ENCODE measurements at places on chromosomes 6 and 20.
A peak's percentile ranks its signal among the peaks of the same experiment; 100 is the strongest.

- no peak for DNase-seq
Measured at GRCh38 chr6:5122504-5123112, 37.5 kb downstream of the PPP1R3G start.

DNA sequence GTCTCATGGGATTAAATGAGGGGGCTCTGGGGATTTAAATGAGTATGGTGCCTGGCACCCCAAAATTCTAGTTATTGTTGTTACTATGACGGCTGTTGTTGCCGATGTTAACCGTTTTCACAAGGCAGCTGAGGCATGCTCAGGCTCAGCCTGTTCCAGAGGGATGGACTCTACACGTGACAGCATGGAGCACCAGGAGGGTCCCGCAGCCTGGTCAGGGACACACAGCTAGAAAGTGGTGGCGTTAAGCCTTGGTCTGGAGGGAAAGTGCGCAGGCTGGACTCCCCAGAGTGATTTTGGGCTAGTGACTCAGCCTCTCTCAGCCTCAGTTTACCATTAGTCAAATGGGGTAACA lies 7.0 kb downstream of the FAM110A start:
- DNase-seq: no peak

- DNase-seq: no peak
Measured at GRCh38 chr6:143406673-143407072, 43.8 kb downstream of the ADAT2 start.

DNA sequence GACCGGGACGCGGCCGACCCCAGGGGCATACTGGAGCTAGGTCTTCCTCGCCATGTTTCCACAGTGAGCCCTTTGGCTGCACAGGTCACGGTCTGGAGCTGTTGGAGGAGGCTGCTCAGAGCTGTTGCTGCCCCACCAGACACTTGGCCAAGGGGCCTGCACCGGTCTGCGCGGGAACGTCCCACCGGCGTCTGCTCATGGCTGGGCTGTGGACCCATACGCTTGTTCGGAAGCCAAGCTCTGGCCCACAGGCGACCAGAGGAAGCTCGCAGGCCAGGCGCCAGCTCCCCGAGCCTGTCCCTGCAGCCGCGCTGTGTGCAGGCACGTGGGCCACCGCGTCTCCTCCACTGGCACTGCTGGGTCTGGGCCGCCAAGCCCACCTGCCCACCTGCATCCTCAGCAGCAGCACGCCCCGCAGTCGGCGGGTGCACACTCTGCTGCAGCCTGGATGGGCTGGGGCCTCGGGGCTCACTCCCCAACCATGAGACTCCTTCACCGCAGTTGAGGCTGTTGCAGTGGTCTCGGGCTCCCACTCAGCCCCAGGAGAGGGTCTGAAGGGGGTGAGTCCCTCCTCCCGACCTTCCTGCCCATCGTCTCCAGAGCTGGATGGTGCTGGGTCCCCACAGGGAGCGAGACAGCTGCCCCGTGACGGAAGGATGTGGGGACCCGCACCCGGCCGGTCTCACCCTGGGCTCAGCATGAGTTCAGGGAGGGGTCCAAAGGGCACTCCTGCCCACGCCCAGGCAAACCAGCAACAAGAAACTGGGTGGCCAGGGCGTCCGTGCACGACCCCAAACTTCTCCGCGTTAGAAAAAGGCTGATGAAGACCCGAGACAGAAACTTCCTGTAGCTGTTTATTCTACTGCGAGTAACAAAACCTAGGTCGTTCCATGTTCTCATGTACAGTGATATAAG lies 15.5 kb upstream of the TCFL5 start:
- no peak for DNase-seq

- DNase-seq: no peak
Measured at GRCh38 chr20:1122388-1123315, 4.2 kb downstream of the PSMF1 start.

GRCh38 chr6:14984519-14984853 lies 261.4 kb upstream of the JARID2 start:
- peak; percentile 44 for DNase-seq

DNA sequence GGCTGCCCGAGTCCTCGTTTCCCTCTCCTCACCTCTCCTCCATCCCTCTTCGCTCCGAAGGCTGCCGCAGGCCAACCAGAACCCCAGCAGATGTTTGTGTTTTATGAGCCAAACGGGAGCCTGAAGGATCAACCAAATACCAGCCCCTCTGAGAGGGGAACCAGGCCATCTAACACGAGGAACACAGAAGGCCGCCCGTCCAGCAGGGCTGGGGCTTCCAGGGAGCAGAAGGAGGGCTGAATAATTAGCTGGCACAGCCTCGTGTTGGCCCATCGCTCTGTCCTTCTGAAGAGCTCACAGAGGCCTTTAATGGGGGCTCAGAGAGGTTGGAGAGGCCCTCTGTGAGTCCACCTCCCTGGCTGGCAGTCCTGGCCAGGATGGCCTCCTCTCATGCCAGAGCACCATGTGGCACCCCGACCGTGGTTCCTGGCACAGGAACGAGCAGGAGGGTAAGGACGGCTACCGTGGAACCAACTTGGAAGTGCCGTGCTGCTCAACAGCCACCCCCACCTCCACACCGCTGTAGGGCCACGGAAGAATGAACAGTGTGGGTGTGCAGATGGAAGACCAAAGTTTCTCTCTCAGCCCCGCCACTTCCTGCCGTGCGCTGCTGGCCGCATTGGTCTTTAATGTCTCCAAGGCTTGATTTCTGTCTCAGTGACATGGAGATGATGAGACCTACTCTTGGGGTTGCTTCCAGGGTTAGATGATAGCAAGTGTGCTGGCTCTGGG lies 155.2 kb downstream of the SCML4 start:
- DNase-seq: no peak

DNA sequence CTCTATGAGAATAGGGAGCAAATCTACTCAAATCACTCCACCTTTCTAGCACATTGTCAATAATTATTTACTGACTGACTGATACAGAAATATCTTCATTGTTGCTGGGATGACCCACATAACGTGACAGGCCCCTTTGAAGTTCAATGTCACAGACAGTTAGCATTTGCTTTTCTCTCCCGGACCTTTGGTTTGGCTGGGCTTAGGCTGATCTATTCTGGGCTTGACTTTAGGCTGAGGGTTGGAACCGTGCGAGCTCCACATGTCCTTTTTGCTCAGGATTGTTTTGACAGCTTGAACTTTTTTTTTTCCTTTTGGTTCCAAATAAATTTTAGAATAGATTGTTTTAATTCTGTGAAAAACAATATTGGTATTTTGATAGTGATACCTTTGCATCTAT lies 12.0 kb downstream of the ULBP3 start:
- DNase-seq: no peak

GRCh38 chr6:169141671-169142537 lies 111.7 kb downstream of the THBS2 start:
- DNase-seq: no peak

- DNase-seq: no peak
Measured at GRCh38 chr6:23633996-23634395, 492.0 kb upstream of the NRSN1 start.

DNA sequence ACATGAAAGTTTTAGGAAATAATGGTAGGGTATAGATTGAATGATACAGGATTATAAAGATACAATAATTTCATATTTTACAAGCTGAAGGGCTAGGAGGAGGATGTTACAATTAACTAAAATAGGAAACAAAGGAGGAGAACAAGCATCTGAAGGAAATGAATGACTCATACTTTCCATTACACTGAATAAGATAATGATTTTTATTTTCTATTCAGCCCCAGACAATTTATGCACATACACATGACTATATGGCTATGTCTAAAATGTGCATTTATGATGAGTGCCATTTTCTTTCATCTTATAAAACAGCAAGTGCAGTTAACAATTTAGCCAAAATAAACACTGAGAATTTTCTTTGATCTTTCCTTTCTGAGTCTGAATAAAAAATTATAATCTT lies 994.6 kb upstream of the ADGRB3 start:
- DNase-seq: no peak

DNA sequence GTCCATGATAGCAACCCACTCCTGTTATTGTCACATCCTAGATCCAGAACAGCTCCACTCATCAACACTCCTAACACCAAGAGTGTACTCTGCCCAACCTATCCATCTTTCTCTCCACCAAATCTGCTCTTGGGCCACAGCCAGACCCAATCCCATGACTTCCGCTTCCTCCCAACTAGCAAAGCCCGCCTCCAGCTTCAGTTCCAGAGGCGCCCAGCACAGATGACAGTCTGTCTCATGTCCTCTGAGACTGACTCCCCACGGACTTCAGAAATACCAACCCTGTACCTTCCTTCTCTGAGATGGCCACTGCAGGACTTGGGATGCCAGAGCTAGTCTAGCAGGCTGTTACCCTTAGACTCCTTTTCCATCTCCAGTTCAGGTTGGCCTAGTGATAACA lies 48.6 kb downstream of the DTNBP1 start:
- no peak for DNase-seq

- no peak for DNase-seq
Measured at GRCh38 chr6:34555007-34555322, 1.2 kb downstream of the SPDEF start.

DNA sequence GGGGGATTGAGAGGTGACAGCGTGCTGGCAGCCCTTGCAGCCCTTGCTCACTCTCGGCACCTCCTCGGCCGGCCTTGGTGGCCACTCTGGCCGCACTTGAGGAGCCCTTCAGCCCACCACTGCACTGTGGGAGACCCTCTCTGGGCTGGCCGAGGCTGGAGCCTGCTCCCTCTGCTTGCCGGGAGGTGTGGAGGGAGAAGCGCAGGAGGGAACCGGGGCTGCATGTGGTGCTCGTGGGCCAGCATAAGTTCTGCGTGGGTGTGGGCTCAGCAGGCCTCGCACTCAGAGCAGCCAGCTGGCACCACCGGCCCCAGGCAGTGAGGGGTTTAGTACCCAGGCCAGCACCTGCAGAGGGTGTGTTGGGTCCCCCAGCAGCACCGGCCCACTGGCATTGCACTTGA lies 912.2 kb upstream of the ADGRB3 start:
- DNase-seq: no peak

GRCh38 chr6:170085475-170086401 lies 205.1 kb downstream of the DLL1 start:
- no peak for DNase-seq

DNA sequence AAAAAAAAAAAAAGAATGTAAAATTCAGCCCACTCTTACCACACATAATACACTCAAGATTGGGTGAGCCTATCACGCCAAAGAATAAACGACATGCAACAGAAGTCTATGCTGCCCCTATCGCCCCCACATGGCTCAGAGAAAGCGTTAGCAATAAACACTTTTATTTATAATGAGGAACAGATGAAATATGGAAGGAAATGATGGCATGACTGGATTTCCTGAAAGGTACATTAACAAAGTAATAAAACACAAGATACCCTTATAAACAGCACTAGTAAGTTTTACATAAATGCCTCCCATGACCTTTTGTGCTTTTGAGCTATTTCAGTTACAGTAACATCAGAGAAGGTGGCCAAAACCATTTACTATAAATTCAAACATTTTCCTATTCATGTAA lies 71.4 kb upstream of the SCAF8 start:
- DNase-seq: no peak

GRCh38 chr20:2507464-2507863 lies 1.3 kb downstream of the ZNF343 start:
- DNase-seq: no peak

All from HEK293T (cell line).